Spinal cord (tissue), 10 donors: ENCODE measurements at places on chromosomes 1 and 21. TPM values are rescaled to one million over a fixed set of nuclear protein-coding genes. Genes with fewer than 3 reads are reported as not detected.

Gene ATP1A4
- total RNA-seq, result 0.10 TPM

DNA sequence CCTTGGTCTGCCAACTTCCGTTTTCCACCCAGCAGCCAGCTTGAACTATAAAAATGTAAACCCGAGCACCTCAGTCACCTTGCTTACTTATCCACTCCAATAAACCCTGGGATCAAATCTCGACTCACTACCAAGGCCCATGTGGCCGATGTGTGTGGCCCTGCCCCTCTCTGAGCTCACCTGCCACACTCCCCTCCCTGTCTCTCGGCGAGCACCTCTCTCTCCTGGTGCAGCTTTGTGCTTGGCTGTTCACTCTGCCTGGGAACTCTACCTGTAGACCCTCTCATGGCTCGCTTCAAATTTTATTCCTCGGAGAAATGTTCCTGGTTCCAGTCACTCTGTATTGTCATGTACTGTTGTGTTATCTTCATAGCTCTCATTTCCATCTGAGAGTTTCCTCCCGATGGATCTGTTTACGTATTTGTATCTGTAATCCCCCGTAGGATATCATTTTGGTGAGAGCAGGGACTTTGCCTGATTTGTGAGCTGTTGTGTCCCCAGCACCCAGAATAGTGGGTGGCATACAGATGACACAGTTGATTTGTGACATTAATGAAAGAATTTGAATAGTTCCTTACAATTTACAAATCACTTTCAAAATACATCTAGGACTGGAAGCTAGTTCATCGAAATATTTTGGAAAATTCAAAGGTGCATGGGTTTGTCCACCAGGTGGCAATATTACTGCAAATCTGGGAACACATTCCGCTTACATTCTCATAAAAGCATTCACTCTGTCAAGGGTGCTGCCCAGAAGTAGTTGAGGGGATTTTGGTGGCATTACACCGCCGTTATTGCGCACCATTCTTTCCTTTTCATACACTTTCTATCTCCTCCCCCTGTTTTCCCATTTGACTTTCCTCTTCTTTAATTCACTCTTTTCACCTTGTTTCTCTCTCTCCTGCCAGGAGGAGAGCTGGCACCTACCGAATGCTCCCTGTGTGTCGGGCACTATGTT lies 95.3 kb downstream of the ABCA4 start:
- no peak overlapping the region for H3K27ac ChIP-seq
- peaks cover 3% of the 10 kb centered on the region for H3K4me1 ChIP-seq
- no peaks in the 10 kb centered on the region for H3K36me3 ChIP-seq
- H3K27me3 ChIP-seq, result peaks cover 2% of the 10 kb centered on the region
- no peak overlapping the region for H3K4me3 ChIP-seq

DNA sequence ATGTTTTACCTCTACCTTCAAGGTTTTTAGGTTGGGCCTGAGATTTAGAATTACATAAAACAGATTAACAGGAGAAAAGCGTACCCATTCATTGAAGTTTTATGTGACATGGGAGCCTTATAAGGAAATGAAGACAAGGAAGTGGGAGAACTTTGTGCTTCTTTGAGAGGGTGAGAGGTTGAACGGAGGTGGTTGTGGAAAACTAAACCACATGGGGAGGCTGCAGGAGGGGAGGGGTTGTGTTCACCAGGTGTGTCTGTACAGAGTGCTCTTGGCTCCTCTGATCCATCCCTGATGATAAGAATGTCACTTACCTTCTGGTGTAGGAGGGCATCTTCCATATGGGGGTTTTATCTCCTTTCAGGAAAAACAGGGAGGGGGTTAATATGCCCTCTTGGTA lies 2.7 kb downstream of the SLX9 start:
- H3K27ac ChIP-seq, result no peak overlapping the region
- no peaks in the 10 kb centered on the region for H3K27me3 ChIP-seq
- H3K36me3 ChIP-seq, result peaks cover 55% of the 10 kb centered on the region
- H3K4me1 ChIP-seq, result peaks cover 18% of the 10 kb centered on the region
- no peak overlapping the region for H3K4me3 ChIP-seq
- no peak for DNase-seq

- peaks cover 28% of the 10 kb centered on the region for H3K4me1 ChIP-seq
- DNase-seq, result no peak
- H3K4me3 ChIP-seq, result no peak overlapping the region
- no peak overlapping the region for H3K27ac ChIP-seq
- H3K36me3 ChIP-seq, result peaks cover 44% of the 10 kb centered on the region
These were observed 50.0 kb downstream of the YARS1 start for GRCh38 chr1:32767156-32767555.

Gene PUM1
- 65.1 TPM for total RNA-seq

DNA sequence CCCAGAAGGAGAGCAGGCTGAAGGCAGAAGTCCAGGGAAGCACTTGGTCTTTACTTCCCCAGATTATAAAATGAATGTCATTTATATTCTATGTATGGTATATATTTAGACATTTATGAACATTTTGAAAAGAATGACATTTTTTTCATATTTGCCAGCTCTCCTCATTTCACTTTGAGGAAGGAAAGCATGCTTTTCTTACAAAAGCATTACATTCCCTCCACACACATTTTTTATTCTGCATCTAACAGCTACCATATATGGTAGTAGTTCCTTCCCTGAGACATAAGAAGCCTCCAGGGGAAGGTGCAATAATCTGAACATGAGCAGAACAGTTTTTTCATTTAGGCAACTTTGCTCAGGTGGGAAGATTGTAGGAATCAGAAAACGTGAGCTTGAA lies 94.0 kb downstream of the LRRC7 start:
- no peak overlapping the region for H3K27ac ChIP-seq
- H3K27me3 ChIP-seq, result no peaks in the 10 kb centered on the region
- no peak overlapping the region for H3K4me3 ChIP-seq
- no peak for DNase-seq
- H3K36me3 ChIP-seq, result no peaks in the 10 kb centered on the region

DNA sequence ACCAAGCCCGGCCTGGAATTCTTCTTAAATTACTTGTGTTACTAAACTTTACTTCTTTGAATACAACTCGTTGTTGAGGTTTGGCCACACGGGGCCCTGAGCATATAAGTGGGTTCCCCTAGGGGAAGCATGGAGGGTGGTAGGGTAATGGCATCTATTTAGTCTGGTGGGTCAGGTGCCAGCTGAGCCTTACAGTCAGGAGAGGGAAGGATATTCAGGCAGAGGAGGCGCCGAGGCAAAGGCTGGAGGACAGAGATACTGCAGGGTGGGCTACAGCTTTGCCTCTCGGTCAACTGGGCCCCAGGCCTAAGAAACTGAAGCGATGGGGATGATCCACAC lies 424 bp upstream of the NECAP2 start:
- no peak for DNase-seq
- H3K36me3 ChIP-seq, result peaks cover 22% of the 10 kb centered on the region
- peak overlapping the region; percentile 98 for H3K4me3 ChIP-seq
- H3K27ac ChIP-seq, result peak overlapping the region; percentile 57
- H3K4me1 ChIP-seq, result peaks cover 28% of the 10 kb centered on the region
- no peaks in the 10 kb centered on the region for H3K27me3 ChIP-seq

DNA sequence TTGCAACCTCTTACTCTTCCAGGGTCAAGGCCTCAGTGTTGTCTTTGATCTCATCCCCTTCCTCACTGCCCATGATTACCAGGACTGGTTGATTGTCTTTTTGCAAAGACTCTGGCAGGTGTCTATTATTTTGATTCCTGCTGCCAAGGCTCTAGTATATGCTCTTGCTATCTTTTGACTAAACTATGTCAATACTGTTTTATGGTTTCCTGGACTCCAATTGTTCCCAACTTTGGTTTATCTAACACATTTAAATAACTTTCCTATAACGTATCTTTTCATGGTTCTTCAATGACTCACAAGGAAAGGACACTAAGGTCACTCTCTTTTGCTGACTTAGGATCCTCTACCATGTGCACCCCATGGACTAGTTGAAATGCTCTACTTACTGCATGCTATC lies 141.5 kb downstream of the PTPRC start:
- no peak overlapping the region for H3K27ac ChIP-seq
- no peak overlapping the region for H3K4me3 ChIP-seq
- no peaks in the 10 kb centered on the region for H3K36me3 ChIP-seq
- H3K27me3 ChIP-seq, result no peaks in the 10 kb centered on the region

- DNase-seq, result no peak
- H3K27me3 ChIP-seq, result no peaks in the 10 kb centered on the region
- H3K4me3 ChIP-seq, result no peak overlapping the region
These were observed 119.4 kb downstream of the MRPS6 start for GRCh38 chr21:34192646-34193285.

- H3K4me3 ChIP-seq, result no peak overlapping the region
- H3K4me1 ChIP-seq, result no peaks in the 10 kb centered on the region
- DNase-seq, result no peak
These were observed 43.4 kb upstream of the RHOU start for GRCh38 chr1:228691926-228692325.

- no peak for DNase-seq
- no peak overlapping the region for H3K4me3 ChIP-seq
- H3K4me1 ChIP-seq, result no peaks in the 10 kb centered on the region
- no peaks in the 10 kb centered on the region for H3K27me3 ChIP-seq
- no peaks in the 10 kb centered on the region for H3K36me3 ChIP-seq
These were observed 39.6 kb upstream of the KANK4 start for GRCh38 chr1:62358665-62359373.

DNA sequence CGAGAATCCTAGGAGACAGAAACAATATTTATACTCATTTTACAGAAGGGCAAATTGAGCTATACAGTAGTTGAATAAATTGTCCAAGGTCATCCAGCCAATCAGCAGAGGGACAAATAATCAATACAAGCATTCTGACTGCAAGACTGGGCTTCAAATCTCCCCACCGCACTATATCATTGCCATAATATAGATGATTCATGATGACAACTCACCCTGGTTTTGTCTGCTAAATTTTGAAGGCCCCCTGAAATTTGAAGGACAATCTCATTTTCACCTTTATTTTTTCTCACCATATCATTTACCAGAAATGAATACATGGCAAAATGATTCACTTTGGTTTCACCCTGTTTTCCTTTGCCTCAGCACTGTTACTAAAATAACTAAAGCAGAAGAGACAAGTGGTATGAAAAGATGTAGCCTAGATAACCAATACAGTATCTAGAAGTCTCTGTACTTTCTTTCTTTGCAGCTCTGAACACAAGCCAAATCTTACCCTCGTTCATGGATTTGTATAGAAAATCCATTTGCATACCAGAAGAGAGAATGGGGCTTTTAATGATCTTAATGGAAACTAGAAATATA lies 292.5 kb downstream of the TTLL7 start:
- no peak for DNase-seq
- H3K27me3 ChIP-seq, result no peaks in the 10 kb centered on the region
- no peak overlapping the region for H3K4me3 ChIP-seq
- no peaks in the 10 kb centered on the region for H3K36me3 ChIP-seq
- H3K4me1 ChIP-seq, result no peaks in the 10 kb centered on the region
